Trophoblast cell (in vitro differentiated cells and primary cell): ENCODE measurements at places on chromosomes 5 and 9.

GRCh38 chr9:122857815-122858214 is 29.4 kb upstream of the PDCL start:
- no peak for DNase-seq

DNA sequence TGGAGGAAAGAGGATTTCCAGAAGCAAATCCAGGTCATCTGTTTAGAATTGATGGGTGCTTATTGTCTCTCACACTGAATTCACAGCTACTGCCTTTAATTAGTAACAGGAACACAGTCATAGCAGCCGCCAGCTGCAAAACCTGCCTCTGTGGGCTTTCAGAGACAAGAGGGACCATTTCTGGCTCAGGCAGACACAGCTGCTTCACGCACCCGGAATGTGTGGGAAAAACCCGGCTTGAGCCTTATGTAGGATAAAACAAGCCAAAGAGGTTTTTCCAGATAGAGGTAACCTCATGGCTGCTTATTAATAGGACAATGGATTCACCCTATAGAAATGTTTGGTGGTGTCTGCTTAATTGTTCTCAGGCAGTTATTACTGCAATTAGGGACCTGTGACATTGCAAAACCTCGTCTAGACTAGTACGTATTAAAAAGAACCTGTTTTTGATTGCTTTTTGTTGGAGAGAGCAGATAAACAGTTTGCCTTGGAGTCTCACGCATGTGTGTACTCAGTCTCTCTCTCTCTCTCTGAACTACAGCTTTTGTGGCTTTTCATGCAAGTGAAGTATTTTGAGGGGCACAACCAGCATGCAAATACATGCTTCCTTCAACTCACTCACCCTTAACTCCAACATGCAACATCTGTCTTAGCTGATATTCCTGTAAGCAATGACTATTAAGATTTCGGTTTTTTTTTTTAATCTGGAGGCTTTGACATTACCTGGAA is 302.7 kb downstream of the PLK2 start:
- DNase-seq, result peak; percentile 66

DNA sequence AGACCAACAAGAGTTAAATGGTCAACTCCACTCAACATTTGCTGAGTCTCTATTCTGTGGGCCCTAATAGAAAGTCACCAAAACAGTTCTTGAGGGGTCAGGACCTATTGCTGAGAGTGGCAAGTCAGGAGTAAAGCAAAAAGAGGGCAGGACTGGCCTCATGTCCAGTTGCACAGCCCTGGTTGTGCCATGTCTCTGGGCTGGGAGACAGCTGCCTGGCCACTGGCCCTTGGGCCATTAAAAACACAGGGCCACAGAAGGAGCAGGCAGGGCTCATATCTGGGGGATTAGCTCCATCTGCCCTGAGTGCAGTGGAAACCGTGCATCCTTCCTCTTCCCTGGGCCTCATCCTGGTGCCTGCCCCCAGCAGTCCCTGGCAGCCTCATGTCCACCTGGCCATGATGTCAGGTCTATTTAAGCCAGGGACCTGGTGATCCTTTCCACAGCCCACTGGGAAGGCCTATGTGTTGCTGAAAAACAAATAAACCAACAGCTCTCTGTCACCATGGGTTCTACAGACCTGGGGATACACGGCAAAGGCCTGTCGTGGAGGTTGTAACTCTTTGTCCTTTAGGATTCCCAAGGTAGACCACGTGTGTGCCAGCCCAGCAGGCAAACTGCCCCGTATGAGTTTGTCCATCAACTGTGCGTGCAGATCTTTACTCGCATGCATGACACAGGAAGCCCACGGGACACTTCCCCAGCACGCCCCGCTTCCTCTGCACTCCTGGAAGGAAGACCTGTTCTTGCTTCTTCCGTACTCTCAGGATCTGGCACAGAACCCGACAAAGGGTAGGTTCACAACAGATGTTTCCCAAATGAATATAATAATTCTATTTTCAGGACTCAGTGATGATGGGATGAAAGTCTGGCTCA is 148.8 kb downstream of the MTX3 start:
- DNase-seq, result no peak

GRCh38 chr5:39995990-39996389 is 571.2 kb upstream of the DAB2 start:
- no peak for DNase-seq

GRCh38 chr5:99605904-99606303 is 677.1 kb upstream of the CHD1 start:
- DNase-seq, result no peak

DNA sequence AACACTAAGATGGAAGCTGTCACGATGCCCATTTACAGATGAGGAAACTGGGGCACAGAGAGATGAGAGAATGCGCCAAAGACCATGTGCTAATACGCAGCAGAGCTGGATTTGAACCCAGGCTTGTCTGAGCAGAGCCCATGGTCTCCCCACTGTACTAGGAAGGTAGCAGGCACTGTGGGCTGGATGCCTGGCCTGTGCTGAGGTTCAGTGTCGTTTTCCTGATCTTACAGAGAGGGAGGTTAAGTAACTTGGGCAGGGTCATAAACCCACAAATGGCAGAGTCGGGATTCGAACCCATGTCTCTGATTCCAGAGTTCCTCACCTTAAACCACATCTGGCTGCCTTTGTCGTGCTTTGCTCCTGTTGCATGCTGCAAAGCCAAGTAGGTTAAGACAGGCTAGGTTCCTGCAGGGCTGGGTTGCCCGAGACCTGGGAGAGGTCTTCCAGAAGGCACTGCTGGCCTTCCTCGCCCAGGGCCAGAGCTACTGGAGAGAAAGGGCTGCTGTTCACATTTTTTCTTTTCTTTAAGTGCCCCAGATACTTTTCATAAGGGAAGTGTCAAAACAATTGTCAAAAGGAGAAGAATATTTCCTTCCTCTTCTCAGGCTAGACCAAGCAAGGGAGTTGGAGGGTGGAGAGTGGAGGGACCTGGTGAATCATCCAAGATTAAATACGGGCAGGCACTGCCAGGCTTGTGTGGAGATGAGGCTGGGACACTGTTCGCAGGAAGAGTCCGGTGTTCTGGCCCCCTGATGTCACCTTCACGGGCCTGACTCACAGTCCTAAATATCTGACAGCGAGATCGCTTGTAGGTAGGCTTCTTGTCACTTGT is 3.2 kb downstream of the NEK6 start:
- DNase-seq, result peak; percentile 90

- no peak for DNase-seq
These were observed 582.5 kb downstream of the ELAVL2 start for GRCh38 chr9:23243523-23243922.

DNA sequence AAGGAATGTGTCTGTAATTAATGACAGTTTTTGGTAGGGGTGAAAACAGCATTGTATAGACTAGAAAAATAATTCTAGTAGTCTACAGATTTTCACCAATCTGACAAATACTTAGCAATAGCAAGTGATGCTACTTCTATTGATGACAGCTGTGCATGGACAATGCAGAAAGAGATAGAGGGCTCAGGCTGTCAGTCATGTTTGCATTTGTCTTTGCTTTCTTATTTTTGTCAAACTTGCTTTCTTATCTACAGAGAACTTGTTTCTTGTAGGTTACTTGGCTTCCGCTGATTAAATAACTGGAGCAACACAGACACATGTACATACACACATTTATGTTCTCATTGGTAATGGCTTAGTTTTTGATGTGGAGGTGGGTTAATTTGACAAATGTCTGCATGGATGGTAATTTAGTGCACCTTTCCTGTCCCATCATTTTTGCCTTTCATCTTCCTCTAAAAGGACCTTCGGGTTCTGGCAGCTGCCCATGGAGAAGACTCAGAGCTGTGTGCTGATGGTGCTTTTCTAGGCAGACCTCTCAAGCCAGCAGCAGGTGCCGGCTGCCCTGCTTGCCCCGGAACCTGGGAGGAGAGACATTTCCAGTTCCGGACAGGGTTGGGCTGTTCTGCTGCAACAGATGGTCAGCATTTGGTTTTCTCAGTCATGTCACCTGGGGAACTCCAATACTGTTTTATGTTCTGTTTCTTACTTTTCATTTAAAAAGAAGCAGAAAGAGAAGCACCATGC is 28.8 kb downstream of the CAMK4 start:
- DNase-seq, result no peak

- DNase-seq, result no peak
These were observed 298.3 kb downstream of the CSNK1G3 start for GRCh38 chr5:123810253-123810652.

GRCh38 chr9:78324682-78325081 is 27.8 kb downstream of the PSAT1 start:
- no peak for DNase-seq

- DNase-seq, result no peak
These were observed 165.2 kb downstream of the TMEM38B start for GRCh38 chr9:105859428-105860091.

DNA sequence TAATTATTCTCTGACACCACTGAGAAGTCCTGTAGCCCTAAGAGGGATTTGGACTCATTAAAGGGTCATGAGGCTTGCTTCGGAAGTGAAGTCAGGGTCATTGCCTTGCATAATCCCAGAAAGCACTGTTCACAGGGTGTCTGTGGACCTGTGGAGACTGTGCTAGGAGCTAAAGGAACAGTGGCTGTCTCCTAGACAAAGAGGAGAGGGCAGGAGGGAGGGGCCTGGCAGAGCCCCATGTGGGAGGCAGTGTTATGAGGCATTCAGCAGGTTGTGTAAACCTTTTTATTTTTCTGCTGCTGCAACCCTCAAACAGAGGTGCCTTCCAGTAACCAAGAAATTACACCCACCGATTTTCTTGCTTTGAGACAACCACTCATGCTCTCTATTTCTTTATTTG is 3.3 kb downstream of the TMEM174 start:
- DNase-seq, result no peak

DNA sequence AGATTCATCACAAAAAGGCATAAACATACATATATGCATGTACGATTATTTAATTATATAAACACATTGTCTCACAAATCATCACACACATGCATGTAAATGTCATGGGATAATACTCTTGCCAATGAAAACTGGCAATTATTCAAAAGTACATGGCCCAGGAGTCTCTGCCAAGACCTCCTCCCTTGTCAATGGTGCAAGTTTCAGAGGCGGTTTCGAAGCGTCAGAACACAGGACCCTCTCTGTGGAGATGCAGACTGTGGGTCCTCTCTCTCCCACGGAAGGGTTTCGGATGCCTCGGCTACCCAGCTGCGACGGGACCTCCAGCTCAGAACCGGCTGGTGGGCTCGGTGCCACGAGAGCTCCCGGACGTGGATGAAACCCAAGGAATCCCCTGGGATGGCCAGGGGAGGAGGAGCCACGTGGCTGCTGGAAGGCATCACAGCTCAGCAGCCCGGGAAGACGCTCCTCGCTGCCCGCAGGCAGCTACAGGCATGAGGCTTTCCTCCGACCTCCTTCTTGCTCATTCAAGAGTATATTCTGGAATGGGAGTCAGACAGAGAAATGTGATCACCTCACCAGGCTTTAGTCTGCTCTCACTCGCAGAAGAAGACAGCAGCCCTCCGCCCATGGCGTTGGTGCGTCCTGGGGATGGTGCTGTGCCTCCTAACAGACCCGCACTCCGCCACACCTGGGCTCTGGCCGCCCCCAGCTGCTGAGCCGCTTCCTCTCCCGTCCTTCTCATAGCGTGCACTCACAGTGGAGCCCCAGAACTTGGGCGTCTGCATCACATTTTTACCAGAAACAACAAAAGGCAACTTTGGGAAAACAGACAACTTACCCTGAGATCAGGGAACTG is 308.8 kb downstream of the IRX2 start:
- DNase-seq, result no peak

DNA sequence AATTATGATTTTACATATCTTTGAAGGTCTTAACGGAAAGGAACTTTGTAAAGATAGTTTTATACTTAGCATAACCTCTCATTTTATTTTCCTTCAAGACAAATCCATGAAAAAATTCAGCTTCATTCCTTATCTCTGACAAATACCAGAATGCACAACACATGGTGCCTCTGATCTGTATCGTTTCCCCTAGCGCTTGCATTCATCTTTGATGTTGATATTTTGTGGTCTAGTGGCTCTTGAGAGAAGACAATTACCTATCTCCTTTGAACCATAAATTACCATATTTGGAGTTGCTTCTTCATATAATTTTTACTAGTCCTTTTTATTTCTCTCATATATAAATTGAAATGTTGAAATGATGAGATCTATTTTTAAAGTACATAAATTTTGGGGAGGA is 551.3 kb downstream of the PDE4D start:
- peak; percentile 14 for DNase-seq

- DNase-seq, result no peak
These were observed 275.2 kb downstream of the CETN3 start for GRCh38 chr5:90134381-90134780.

DNA sequence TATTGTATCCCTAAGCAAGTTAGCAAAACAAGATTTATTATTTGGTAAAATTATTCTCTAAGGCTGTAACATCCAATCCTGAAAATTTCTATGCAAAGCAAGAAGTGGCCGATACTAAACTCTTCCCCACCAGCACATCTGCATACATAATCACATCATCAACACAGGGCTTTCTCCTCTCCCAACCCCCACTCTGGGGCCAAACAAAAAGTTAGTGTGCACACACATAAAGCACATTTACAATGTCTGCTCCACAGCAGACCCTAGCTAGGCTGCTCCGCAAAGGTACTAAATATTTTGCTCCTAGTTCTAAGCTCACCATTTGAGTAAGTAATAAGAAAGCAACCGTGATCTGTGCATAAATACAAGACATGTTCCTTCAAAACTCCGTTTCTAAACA is 3.6 kb downstream of the RNF130 start:
- no peak for DNase-seq

GRCh38 chr5:61069150-61069549 is 93.1 kb downstream of the SMIM15 start:
- no peak for DNase-seq

- DNase-seq, result no peak
These were observed 54.9 kb downstream of the PSAT1 start for GRCh38 chr9:78351816-78352215.

DNA sequence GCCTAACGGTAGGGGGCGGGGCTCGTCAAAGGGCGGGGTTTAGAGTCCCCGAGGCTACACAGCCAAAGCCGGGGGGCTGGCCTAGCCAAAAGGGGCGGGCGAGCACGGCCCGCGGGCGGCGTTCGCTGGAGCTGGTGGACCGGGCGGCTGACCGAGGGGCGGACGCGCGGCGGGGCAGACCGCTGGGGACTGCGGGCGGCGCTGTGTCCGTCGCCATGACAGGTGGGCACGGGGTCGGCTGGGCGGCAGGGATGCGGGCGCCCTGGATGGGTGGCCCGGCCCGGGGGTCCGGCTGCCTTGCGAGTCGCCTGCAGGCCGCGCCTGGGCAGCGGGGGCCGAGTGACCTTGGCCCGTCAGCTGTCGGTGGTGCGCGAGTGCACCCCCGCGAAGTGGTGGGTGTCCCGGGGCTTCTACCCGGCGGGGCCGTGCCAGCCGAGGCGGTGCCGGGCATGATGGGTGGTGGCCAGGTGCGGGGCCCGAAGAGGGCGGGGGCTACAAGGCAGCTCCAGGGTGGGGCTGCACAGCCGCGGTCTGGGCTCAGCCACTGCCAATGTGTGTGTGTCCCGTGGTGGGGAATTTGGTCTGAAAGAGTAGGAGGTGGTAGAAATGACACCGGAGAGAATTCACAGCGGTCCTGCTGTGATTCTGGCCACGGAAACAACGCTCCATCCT is at the start of gene CARD19:
Gene CARD19 (plus strand): TSS at position 87 of the 672 bp plus-strand sequence. CDS start 129 bp downstream, at position 216.
- peak; percentile 25 for DNase-seq

DNA sequence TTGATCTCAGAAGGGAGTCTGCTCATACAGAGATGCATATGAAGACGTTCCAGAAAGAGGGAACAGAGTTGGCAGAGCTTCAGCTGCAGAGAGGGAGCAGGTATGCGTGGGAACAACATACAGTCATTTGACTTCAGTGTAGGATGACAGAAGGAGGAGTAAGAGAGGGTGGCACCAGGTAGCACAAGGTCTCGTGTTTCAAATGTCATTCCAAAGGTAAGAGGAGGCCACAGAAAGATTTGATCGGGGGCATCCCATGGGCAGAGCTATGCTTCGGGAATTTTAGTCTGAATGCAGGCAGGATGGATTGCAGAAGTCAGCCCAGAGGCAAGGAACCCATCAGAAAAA is 367.1 kb downstream of the CDK5RAP2 start:
- no peak for DNase-seq

- DNase-seq, result no peak
These were observed 112.7 kb upstream of the ITGA1 start for GRCh38 chr5:52674815-52675545.
